DMS79 treated with DMSO at 0.1 percent for 48 hours (cell line): ENCODE measurements at places on chromosomes 13 and 19.
A peak's percentile ranks its signal among the peaks of the same experiment; 100 is the strongest.

GRCh38 chr13:105567951-105568525, 967.4 kb downstream of the EFNB2 start:
- DNase-seq, result no peak

DNA sequence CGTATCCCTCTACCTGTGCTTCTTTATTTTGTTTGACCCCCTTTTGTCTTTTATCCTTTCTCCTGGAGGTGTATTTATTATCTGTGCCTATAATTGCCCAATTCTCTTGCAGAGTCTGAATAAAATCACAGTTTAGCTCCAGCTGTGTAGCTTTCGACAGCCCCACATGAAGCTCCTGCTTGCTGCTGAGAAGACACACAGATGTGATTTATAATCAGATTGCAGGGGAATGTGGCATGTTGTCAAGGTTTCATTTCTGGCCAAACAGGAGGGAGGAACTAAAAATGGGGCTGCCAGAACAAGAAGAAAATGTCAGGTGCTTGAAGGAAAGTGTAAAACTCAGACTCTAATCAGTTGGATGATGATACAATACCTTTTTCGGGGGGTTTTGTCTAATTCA, 22.7 kb downstream of the CCNA1 start:
- no peak for DNase-seq

GRCh38 chr13:23790577-23791170, 98.5 kb downstream of the MIPEP start:
- DNase-seq, result no peak

DNA sequence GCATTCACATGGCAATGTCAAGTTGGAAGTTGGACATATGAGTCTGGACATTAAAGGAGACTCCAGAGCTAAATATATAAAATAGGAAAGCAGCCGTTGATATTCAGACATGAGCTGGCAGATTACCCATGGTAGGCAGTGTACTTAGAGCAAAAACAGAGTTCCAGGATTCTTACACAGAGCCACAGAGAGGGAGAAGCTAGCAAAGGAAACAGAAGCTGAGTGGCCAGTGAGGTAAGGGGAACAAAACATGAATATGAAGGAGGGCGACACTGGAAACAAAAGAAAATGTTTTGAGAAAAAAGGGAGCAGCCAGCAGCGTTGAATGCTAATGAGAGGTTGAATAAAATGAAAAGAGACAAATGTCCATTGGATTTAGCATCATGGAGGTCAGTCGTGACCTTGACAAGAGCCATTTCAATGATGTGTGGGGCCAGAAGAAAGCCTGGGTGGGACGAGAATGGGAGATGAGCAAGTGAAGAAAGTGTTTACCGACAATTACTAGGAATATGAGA, 198.4 kb downstream of the POU4F1 start:
- no peak for DNase-seq

DNA sequence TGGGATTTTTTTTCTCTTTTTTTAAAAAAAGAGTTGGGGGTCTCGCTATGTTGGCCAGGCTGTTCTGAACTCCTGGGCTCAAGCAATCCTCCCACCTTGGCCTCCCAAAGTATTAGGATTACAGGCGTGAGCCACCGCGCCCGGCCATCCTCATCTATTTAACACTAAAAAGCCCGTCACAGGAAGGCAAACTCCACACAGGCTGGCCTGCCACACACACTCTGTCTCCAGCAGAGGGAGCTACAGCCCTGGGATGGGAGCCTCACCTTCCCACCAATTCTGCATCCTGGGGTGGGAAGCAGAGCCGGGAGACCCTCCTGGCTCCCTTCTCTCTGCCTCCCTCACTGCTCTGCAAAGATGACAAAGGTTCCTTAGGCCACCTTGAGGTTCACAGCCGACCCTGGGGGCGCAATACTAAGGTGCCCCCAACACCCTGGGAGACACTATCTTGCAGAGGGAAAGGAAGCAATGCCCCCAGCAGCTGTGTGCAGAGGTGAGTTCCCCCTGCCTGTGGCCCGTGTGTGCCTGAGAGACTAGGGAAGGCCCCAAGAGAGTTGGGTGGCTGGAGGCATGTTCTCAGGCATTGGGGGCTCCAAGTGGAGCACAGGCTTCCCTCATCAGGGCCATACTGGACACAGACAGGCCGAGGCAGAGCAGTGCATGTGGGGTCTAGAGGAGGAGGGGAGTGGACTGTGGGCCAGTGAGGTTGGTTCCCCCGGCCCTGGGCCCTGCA, 27.4 kb upstream of the TIMM44 start:
- peak; percentile 13 for DNase-seq

DNA sequence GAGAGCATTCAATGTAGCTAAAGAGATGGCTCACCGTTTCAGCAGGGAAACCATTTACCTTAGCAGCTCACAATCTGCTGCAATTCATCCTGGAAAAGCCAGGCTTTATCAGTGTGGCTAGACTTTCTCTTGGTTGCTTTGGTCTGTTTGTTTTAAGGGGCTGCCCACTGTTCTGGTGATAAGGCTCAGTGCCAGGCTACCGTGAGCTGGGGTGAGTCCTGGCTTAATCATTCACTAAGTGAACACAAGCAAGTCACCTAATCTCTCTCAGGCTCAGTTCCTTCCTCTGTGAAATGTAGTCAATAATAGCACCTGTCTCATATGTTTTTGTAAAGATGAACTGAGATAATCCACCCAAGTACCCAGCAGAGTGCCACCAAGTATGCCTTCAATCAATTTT, 229.0 kb downstream of the TEX29 start:
- DNase-seq, result no peak

- no peak for DNase-seq
Observed at GRCh38 chr19:46954993-46955812, 64.4 kb upstream of the NPAS1 start.

GRCh38 chr19:57830071-57830602, at the start of gene ZNF587B:
TSS of gene ZNF587B (plus strand) at chr19:57830299. CDS start at chr19:57830529, 230 bp downstream.
- no peak for DNase-seq

DNA sequence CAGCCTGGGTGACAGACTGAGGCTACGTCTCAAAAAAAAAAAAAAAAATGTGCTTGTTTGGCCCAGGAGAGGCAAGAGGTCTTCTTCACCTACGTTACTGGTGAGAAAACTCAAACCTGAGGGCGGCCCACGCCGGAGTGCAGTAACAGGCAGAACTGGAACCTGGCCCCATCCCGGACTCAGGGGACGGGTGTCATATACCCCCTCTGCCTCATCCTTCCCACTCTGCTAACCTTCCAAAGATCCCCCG, 414 bp upstream of the ADAT3 start:
- DNase-seq, result no peak

GRCh38 chr13:107906131-107906530, 309.2 kb downstream of the LIG4 start:
- DNase-seq, result no peak

- peak; percentile 31 for DNase-seq
Observed at GRCh38 chr19:54029930-54030490, 33.7 kb downstream of the VSTM1 start.

DNA sequence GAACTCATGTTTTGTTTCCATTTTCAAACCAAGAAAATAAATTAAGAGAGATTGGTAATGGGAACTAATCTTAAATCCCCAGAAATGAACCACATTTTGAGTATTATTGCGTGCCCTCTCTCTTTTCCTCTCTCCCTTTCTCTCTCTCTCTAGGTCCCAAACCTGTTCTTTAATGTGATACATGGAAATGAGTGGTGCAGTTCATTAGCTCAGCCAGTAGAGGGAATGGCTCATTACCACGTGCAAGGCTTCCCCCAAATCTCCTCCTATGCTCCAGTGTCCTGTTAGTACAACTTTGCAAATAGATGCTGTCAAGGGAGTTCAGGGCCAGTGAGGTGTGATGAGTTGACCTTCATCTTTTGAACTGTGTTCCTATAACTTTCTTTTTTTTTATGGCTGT, 178.4 kb downstream of the FGF9 start:
- no peak for DNase-seq

DNA sequence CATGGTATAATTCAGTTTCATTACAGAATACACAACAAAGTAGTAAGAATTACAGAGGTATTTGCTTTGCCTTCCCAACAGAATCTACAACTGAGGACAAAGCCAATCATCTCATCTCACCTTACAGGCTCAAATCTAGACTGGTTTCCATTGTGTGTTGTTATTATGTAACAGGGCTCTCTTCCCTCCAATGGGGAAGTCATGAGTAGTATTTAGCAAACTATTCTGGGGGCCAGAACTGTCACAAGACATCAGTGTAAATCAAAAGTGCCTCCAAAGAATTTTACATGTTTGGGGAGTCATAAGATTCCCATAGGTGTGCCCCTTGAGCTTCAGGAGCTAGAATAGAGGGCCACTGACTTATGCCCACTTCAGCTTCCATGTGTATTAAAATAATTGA, 187.0 kb upstream of the EDNRB start:
- DNase-seq, result no peak

- no peak for DNase-seq
Observed at GRCh38 chr19:10317045-10317856, 1.4 kb upstream of the FDX2 start.

- no peak for DNase-seq
Observed at GRCh38 chr19:49142866-49143335, 12.3 kb downstream of the HRC start.

GRCh38 chr13:76703621-76704288, 182.4 kb downstream of the KCTD12 start:
- DNase-seq, result no peak
